ENCODE measurements at places on chromosomes 1 and 21.

DNA sequence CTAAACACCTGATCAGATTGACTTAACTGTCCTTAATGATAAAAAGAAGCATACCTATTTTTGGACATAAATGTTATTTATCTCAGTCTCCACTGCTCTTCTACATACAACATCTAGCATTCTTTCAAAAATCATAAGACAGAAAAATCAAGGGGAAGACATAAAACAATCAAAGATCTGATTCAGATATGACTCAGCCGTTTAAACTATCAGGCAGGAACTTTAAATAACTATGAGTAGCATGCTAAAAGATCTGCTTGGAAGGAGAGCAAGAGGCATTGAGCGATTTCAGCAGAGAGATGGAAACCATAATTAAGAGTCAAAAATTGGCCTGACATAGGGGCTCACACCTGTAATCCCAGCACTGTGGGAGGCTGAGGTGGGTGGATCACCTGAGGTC lies 27.2 kb upstream of the SLC22A15 start:
- DNase-seq = no peak

DNA sequence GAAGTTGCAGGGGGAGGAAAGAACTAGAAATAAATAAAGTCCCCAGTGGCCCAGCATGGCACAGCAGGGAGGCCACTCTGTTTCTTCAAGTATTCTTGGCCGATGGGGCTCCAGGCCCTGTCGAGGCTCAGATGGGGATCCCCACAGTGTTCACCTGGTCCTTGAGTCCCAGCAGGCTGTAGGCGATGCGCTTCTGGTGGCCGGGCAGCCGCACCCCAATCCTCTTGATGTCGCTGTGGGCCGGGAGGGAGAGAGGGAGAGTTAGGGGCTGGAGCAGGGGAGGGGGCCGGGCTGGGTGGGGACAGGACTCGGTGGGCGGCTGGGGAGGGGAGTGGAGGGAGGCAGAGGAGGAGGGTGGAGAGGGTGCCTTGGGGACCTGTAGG lies 30.8 kb downstream of the EPHA2 start:
- no peak for DNase-seq

- DNase-seq = no peak
Measured at GRCh38 chr1:31436596-31437432, 23.8 kb downstream of the SERINC2 start.

DNA sequence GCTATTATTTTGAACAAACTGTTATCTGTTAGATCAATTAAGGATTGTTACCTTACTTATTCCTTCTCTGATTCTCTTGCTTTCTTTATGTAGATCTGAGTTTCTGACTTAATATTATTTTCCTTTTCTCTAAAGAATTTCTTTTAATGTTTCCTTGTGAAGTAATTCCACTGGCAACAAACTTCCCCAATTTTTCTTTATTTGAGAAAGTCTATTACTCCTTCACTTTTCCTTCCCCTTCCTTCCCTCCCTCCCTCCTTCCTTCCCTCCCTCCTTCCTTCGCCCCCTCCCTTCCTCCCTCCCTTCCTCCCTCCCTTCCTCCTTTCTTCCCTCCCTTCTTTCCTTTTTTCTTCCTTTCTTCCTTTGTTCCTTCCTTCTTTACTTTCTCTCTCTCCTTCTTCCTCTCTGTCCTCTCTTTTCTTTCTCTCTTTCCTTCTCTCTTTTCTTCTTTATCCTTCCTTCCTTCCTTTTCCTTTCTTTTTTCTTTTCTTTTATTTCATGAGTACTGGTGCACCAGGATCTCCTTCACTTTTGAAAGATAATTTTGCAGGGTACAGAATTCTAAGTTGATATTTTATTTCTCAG lies 177.5 kb downstream of the DNM3 start:
- no peak for DNase-seq

DNA sequence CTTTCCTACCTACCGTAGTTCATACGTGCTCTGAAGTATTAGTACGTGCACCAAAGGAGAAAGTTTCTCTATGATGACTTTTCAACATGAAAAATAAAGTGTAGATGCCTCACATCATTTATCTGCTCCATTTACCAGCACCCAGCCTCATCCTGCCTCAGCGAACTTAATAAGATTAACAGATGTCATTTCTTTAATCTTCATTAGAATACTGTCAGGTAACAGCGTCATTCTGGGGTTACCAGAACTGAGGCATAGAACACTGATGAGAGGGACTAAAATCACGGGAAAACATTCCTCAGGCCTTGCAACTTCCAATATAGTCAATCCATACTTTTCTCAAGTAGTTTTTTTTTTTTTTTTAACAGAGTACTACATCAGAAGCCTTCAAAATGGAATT lies 43.2 kb upstream of the DISC1 start:
- DNase-seq = no peak

GRCh38 chr1:179046808-179047635 lies 21.3 kb downstream of the FAM20B start:
- no peak for DNase-seq

Data from sciatic nerve (tissue), 2 donors.